Activated CD4-positive, alpha-beta T cell treated with anti-CD3 and anti-CD28 coated beads, Interleukin-2, amount 10 ng/mL, durations not matched to agents 24 days and 14 days (primary cell): ENCODE measurements at places on chromosomes 16 and 17. TPM values are rescaled to one million over a fixed set of nuclear protein-coding genes. Genes with fewer than 3 reads are reported as not detected.

TRPV2 gene
- 29.6 and 38.7 TPM in 2 replicates for total RNA-seq

NLRC5 gene
- total RNA-seq: 208 and 214 TPM in 2 replicates

SCARF1 gene
- total RNA-seq: 8.4 and 9.5 TPM in 2 replicates

TGFB1I1 gene
- 0.49 and 1.5 TPM in 2 replicates for total RNA-seq

SDR42E1 gene
- 5.3 and 5.4 TPM in 2 replicates for total RNA-seq

STAC2 gene
- not detected in 2 replicates for total RNA-seq

NACA2 gene
- not detected in 2 replicates for total RNA-seq

CCL1 gene
- total RNA-seq: 105 and 111 TPM in 2 replicates

PRR29 gene
- total RNA-seq: 0.12 and 0.47 TPM in 2 replicates
